ENCODE measurements at places on chromosomes 7 and 10.

- no peak for DNase-seq
Observed at GRCh38 chr10:114575417-114576131, 82.5 kb downstream of the ABLIM1 start.

- no peak for DNase-seq
Observed at GRCh38 chr7:155543011-155543876, 3.1 kb downstream of the CNPY1 start.

GRCh38 chr7:49579408-49579807 lies 194.0 kb upstream of the VWC2 start:
- DNase-seq, result no peak

DNA sequence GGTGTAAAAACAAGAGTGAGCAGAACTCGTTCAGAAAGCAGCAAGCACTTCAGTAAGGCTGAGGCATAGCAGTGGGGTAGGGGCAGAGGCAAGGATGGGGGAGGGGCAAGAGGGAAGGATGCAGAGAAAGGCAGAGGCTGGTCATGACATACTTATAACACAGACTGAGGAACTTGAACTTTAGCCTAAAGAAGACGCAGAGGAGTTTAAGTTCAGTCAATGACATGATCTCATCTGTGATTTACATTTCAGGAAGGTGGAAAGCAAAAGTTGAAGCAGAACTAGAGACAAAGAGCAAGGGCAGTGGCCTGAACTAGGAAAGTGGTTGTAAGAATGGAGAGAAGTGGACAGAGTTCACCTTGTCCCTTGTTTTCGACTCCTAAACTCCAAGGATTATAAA lies 15.8 kb downstream of the MACC1 start:
- DNase-seq, result no peak

DNA sequence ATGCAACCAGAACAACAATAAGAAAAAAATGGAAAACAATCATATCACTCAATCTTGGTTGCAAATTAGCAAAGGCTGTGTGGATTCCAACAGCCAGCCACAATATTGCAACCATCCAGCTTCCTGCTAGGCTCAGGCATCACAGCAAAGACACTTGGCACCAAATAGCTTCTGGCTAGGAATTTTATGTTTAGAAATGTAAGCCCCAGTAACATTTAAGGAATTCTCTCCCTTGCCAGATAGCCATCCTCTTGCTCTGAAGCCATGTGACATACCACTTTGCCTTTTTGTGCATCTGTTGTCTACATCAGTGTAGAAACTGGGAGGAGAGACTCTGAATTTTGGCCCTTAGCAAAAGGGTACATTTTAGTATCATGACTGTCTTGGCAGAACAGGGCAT lies 22.2 kb downstream of the MKX start:
- no peak for DNase-seq

DNA sequence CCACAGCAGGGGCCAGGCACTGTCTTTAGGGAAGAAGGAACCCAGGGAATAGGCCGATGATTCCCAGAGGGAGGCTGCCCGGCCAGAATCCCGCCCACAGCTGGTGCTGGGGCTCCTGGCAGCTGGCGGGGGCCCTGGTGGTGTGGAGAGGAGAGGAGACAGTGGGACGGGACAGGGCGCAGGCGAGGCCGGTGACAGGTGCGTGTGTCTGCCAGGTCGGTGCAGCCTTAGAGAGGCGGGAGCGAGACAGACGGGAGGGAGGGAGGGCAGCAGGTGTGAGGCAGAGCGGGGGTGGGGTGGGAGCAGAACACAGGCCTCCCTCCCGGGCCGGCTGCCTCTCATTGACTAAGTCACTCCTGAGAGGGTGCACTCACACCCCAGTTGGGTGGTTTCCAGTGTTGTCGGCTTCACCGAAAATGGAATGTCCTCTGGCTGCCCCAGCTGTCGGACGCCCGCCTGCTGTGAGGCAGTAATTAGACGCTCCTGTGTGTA lies 55.2 kb downstream of the ELFN1 start:
- DNase-seq, result no peak
